ENCODE measurements at places on chromosomes 16 and 17.

DNA sequence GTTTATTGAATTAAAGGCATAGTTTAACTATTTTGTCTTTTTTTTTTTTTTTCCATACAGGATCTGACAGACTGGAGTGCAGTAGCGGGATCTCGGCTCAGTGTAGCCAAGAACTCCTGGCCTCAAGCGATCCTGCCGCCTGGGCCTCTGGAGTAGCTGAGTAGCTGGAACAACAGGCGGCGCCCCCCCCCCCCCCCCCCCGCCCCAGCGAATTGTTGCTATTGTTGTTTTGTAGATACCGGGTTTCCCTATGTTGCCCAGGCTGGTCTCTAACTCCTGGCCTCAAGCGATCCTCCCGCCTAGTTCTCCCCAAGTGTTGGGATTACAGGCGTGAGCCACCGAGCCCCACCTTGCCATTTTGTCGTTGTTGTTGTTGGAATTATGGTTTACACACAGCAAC, 1.3 kb upstream of the CENPV start:
- peak; percentile 49 for DNase-seq

DNA sequence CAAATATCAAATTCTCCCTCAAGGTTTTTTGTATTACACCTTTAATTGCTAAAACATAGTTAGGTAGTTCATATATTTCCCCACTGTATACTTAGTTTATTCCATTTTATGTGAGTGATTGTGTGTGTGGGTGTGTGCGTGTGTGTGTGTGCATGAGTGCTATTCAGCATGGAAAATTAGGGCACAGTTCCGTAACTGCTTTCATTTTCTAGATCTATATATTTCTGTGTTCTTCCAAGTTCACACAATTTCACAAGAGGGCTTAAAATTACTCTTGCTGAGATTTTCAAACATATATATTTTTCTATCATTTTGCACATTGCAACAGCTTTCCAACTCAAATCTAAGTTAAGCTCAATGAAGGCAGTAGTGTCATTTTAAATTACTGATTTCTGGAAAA, 782.9 kb upstream of the SOX9 start:
- no peak for DNase-seq

DNA sequence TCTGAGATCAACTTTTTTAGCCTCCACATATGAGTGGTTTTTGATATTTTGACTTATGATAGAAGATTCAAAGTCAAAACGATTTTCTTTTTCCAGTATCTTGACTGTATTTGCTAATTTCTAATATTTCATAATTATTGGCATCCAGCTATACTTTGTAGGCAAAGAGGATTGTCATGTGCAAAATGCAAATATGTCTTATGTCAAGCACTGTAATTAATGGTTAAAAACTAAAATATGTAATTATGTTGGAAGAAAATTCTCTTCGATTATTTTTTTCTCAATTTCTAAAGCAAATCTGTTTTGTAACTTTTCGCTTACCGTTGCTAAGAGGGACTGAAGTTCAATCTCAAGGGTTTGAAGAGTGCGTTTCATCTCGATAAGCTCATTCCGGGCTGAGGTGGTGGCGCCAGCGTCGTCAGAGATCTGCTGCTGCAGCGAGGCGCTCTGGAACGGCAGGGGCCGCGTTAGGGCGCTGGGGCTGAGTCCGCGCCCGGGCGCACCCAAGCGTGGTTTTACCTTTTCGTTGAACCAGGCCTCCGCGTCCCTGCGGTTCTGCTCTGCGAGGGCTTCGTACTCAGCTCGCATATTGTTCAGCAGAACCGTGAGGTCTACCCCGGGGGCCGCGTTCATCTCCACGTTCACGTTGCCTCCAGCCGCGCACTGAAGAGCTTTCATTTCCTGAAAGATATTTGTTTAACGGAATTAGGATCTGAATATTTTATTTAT, 3.0 kb downstream of the KRT27 start:
- no peak for DNase-seq

- DNase-seq = no peak
Observed at GRCh38 chr17:47605011-47605410, 44.7 kb upstream of the KPNB1 start.

DNA sequence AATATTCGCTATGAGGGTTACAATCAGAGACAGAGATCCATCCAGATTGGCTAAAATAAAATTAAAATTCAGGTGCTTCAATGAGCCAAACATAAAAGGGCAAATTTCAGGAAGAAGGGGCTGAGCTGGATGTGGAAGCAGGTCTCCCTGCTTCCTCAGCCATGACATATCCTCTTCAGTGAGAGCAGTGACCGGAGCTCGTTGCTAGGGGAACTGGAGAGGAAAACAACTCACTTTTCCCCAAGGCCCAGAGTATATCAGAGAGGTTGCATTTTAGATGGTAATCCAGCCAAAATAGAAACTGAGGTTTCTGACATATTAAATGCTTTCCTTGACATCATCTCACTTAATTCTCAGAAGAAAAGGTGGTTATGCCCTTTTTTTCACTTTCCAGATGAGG, 503.5 kb downstream of the HS3ST4 start:
- DNase-seq = no peak

- no peak for DNase-seq
Observed at GRCh38 chr16:1010251-1010650, 28.7 kb downstream of the SOX8 start.

DNA sequence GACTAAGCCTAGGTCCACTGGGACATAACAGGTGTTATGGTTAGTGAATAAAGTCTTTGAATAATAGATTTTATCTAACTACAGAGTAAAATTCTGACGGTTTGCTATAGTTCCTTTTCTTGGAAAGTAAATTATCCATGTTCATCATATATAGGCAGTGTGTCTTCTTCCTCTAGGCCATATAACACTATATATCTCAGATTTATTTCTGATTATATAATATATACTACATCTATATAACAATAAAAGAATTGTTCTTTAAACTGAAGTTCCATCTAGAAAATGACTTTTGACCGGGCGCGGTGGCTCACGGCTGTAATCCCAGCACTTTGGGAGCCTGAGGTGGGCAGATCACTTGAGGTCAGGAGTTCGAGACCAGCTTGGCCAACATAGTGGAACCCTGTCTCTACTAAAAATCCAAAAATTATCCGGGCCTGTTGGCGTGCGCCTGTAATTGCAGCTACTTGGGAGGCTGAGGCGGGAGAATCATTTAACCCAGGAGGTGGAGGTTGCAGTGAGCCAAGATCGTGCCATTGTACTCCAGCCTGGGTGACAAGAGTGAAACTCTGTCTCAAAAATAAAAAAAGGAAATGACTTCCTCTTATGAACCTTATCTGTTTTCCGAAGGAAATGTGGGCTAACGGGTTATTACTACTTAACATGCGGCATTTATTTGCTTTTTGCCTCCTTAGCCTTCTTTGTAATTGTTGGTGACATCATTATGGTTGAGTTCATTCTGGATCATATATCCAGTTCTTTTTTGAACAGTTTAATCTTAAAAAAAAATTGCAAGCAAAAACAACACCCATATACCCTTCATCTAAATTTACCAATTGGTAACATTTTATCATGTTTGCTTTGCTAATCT, 29.2 kb downstream of the NOL11 start:
- DNase-seq = no peak

DNA sequence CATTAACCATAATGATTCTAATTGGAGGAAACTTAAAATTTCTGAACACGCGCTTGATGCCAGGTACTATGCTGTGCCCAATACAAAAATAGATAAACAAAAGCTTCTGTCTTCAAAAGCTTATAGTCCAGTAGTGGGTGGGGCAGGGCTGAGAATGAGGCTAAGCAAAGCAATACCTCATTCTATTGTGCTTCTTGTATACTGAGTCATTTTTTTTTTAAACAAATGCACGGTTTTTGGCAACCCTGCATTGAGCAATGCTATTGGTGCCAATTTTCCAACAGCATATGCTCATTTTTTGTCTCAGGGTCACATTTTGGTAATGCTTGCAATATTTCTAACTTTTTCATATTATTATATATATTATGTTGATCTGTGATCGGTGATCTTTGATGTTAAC, 34.7 kb upstream of the HNF1B start:
- no peak for DNase-seq

GRCh38 chr16:68658341-68658973, 13.3 kb downstream of the CDH3 start:
- no peak for DNase-seq

DNA sequence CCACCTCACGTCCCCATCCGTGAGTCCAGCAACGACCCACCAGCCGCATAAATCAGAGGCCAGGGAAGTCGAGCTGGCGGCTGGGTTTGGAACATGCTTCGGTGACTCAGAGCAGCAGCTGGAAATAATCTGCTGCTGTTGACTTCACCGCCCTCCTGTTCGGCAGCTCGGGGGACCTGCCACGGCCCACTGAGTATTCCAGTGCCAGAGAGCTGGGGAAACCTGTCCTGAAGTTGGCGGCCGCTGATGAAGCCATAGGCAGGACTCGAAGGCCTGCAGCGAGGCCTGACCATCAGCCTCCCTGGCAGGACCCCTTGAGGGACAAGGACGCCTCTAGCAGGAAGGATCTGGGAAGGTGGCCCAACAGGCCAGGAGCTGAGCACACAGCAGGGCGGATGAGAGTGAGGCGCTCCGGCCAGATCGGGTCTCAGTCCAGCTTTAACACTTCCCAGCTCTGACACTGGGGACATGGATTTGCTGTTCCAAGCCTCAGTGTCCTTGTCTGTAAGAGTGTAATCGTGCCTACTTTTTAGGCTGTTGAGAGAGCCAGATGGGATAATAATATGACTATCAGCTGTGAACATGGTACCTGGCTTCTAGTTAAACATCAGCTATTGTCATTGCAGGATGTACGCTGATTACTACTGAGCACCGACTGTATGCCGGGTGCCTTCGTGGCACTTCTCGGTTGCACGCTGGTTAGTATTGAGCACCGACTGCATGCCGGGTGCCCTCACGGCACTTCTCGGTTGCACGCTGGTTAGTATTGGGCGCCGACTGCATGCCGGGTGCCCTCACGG, 50.4 kb upstream of the CIBAR2 start:
- peak; percentile 84 for DNase-seq

- DNase-seq = no peak
Observed at GRCh38 chr17:64115043-64115698, 14.8 kb downstream of the ERN1 start.

GRCh38 chr16:25431472-25431871, 173.8 kb upstream of the ZKSCAN2 start:
- DNase-seq = no peak

DNA sequence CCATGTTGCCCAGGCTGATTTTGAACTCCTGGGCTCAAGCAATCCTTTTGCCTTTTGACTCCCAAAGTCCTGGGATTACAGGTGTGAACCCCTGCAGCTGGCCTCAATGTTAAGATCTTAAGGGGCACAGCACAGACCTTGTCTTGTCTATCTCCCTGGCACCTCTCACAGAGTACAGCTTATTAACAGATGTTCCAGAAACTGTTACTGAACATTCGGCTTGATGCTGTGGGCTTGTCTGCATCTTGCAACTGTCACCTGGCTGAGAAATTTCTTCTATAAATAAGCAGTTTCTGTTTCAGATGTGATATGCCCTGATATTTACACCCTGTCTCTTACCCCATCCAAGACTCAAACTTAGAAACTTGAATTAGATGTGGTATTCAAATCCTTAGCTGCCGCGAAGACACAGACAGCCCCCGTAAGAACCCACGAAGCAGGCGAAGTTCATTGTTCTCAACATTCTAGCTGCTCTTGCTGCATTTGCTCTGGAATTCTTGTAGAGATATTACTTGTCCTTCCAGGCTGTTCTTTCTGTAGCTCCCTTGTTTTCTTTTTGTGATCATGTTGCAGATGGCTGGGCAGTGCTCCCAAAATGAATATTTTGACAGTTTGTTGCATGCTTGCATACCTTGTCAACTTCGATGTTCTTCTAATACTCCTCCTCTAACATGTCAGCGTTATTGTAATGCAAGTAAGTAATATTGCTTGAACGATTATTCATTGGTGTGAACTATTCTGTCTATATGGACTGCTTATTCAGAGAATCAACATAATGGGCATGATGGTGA, at the start of gene TNFRSF17:
TNFRSF17 (plus strand) TSS at position 450 of the 791 bp plus-strand sequence; CDS start at position 565, 115 bp downstream.
- DNase-seq = no peak

- DNase-seq = peak; percentile 72
Observed at GRCh38 chr16:86581458-86581857, 3.1 kb downstream of the FOXL1 start.

DNA sequence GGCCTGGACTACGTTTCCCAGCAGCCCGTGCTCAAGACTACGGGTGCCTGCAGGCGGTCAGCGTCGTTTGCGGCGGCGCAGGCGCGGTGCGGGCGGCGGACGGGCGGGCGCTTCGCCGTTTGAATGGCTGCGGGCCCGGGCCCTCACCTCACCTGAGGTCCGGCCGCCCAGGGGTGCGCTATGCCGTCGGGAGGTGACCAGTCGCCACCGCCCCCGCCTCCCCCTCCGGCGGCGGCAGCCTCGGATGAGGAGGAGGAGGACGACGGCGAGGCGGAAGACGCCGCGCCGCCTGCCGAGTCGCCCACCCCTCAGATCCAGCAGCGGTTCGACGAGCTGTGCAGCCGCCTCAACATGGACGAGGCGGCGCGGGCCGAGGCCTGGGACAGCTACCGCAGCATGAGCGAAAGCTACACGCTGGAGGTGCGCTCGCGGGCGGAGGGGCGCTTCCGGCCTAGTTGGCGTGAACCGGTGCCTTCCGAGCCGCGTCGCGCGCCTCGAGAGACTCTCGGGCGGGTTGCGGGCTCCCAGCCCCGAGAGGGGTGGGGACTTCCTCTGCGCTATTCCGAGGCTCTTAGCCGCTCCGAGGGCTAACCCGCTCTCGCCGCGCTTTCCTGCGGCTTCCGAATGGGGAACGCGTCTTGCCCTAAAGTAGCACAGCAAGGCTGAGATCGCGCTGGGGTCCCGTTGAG, at the start of gene RBL2:
RBL2 (plus strand) TSS at position 95 of the 689 bp plus-strand sequence; CDS start at position 181, 86 bp downstream.
- peak; percentile 89 for DNase-seq

DNA sequence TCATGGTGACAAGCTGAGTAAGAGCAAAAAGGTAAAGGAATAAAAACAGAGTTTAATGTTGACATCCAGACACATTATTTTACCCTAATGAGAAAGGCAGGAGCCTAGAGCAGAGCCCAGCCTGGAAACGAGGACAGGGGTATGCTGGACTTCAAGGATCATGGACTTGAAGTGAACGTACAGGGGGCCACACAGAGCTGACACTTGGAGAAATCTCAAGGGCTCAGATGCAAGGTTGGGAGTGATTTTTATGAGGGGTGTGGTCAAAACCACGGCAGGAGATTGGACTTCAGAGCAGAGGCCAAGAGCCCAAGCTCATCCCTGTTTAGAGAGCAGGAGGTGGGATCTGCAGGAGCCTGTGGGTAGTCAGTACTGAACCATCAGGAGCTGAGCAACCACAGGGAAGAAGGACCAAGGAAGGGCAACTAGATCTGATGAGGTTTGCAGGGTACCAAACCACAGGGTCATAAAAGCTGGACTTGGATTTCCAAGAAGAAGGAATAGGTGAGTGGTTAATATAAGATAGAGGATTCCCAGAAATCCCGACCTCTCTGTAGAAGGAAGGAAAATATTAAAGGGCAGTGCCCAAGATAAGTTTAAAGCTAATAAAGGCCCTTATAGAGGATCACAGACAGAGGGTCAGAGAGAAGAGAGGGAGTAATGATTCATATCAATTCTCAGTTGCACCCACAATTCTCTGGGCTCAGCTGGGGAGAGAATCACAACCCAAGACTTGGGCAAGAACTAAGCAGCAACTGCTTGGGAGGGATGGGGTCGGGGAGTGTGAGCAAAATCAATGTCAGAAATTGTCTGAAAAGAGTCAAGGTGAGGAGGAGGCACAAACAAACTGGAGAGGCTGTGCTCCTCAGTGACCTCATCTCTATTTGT, 331.7 kb downstream of the SOX9 start:
- no peak for DNase-seq

GRCh38 chr16:76294396-76295214, 17.4 kb downstream of the CNTNAP4 start:
- DNase-seq = no peak
